Aorta (tissue), 5 donors: ENCODE measurements at places on chromosomes 6 and 20. TPM values are rescaled to one million over a fixed set of nuclear protein-coding genes. Genes with fewer than 3 reads are reported as not detected.

C20orf173 gene
- not detected for total RNA-seq

TRIM40 gene
- not detected for total RNA-seq

DNA sequence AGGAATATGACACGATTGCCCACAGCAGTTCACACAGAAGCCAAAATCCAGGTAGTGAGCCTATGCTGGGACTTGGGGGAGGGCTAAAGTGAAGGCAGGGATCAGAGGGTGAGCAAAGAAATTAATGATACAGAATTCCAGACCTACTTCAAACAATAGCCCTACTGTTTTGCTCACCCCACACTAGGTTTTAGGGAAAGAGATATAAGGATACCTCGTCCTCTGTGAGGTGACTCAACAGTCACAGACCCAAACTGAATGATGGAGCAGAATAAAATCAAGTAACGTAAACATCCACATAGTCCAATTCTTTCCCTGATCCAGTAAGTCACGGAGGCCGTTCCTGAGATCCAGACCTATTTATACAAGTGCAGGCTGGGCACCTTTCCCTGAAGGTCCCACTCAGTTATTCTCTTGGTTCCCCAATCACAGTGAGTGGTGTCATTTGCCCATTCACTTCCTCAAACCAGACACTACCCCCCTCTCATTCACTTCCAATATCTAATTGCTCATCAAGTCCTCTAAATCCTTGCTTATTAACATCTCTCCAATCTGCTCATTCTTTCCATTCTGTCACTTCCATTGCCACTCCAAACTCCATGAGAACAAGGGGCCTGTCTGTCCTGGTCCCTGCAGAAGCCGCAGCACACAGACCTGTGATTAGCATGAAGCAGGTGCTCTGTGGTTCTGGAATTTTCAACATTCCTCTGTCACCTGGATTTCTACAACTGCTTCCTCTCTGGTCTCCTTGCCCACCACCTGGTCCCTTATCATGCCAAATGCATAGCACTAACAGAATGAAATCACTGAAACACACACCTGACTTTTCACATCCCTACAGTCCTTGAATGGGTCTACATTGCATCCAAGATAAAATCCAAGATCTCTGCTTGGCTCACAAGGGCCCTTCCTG lies 55.9 kb downstream of the ATXN1 start:
- no peak for DNase-seq

- DNase-seq, result peak; percentile 72
These were observed 3.3 kb downstream of the VEGFA start for GRCh38 chr6:43773050-43773979.

DNA sequence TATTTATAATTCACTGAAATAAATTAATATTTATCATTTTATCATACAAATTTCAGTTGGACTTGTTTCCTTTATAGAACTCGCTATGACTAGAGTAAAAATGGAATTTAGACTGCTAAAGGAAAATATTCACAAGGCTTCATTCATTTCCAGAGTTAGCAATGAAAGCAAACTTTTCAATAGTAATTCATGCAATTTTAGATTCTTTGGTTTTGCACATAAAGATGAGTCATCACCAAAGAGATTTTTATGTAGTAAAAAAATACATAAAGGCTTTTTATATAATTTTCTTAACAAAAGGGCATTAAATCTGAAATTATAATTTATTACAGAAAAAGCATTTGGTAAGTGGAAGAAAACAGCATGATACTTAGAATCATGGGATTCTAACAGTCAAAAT lies 37.2 kb upstream of the STXBP5 start:
- no peak for DNase-seq

DNA sequence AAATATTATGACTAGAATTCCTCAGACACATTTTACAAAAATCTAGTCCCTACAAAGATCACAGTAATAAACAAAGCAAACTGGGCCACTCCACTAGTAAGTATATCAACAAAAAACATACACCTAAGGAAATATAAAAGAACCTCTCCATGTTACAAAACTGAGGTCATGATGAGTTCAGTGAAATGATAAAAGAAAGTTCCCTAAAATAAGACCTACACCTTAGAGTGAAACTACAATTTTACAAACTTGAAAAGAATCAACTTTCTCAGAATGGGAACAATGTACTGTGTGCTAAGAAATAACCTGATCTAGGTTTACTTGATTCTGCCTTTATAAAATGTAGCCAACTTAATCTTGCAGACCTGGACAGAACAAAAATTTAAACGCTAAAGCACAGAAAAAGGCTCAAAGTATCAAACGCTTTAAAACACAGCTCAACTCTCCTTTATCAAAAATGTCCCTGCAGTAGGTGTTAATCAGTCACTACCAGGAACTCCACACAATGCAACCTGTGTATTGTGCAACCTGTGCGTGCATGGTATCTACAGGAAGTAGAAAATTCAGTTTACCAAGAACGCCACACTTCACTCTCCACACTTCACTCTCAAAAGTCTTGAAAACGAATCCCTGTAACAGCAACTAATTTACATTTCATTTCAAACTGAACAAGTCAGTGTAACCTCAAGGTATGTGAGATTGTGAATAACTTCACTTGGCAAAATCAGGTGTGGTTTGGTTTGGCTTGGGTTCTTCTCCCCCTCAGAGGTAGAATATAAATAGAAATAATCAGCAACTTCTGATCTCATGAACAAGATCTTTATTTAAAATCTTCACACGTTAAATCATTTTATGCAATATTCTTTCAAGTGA lies 1.8 kb downstream of the RALGAPA2 start:
- DNase-seq, result no peak

DNA sequence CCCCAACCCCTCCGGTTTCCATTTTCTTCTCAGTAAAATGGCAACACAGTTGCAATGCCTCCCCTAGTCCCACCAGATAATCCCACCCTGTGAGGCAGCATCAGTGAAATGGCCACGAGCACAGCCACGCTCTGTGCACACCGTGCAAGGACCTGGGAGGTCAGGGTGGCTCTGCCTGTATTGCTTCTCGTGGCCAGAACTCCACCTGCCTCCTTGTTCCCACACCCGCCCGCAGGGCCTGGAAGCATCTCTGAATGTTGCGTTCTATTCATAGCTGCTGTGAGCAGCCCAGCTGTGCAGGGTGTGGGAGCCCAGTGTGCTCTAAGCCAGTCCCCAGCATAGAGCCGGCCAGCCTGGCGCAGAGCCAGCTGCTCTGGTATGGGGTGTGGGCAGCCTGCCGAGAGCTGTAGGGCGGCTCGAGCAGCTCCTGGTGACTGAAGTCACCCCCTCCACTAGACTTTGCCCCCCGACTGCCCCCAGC lies 161.1 kb downstream of the DLL1 start:
- peak; percentile 80 for DNase-seq

- DNase-seq, result no peak
These were observed 22.1 kb downstream of the MRAP2 start for GRCh38 chr6:84055647-84056046.
